Endothelial cell of umbilical vein (primary cell): ENCODE measurements at places on chromosomes 2 and 18. TPM values are rescaled to one million over a fixed set of nuclear protein-coding genes. Genes with fewer than 3 reads are reported as not detected.
A peak's percentile ranks its signal among the peaks of the same experiment; 100 is the strongest.

Gene ASXL3
- 0.27 and 1.7 TPM in 2 replicates for total RNA-seq

Gene TOGARAM2
- not detected in 2 replicates for total RNA-seq

Gene CAPN14
- total RNA-seq = 0.15 and 0.23 TPM in 2 replicates

Gene KCNF1
- 0.28 and 0.42 TPM in 2 replicates for total RNA-seq

Gene CFAP53
- 0.16 and 0.18 TPM in 2 replicates for total RNA-seq

Gene KLHL14
- not detected in 2 replicates for total RNA-seq

Gene ST8SIA5
- total RNA-seq = 0.32 and 0.62 TPM in 2 replicates

Gene MAP3K19
- not detected in 2 replicates for total RNA-seq

Gene PER2
- total RNA-seq = 3.3 and 3.8 TPM in 2 replicates

- no peak for DNase-seq
Measured at GRCh38 chr18:26071020-26071419, 19.4 kb downstream of the SS18 start.

GRCh38 chr2:54000524-54000923 lies 29.7 kb upstream of the PSME4 start:
- DNase-seq = peak; percentile 39

- DNase-seq = peak; percentile 64
Measured at GRCh38 chr2:45330637-45331409, 280.2 kb downstream of the SRBD1 start.

DNA sequence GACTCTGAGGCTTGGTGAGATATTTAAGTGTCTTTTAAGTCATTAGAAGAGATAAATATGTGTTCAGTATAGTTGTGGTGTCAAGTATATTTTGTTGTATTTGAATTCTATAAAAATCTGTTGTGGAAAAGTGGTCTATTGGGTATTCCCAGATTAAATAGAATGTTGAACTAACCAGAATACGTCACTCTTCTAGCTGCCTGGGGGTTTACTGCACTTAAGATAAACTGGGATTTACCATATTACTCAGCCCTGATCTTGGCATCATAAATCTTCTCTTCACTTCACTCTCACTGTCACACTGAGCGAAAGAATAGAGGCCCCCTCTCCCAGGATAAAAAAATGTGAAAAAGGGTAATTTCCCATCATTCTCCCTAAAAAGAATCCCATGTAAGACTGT lies 129.8 kb downstream of the BCL2 start:
- no peak for DNase-seq

- no peak for DNase-seq
Measured at GRCh38 chr18:44624052-44624451, 56.6 kb upstream of the SETBP1 start.

GRCh38 chr18:79635427-79635726 lies 44.2 kb upstream of the CTDP1 start:
- DNase-seq = no peak

GRCh38 chr2:44169155-44169898 lies 652 bp downstream of the PPM1B start:
- peak; percentile 68 for DNase-seq

DNA sequence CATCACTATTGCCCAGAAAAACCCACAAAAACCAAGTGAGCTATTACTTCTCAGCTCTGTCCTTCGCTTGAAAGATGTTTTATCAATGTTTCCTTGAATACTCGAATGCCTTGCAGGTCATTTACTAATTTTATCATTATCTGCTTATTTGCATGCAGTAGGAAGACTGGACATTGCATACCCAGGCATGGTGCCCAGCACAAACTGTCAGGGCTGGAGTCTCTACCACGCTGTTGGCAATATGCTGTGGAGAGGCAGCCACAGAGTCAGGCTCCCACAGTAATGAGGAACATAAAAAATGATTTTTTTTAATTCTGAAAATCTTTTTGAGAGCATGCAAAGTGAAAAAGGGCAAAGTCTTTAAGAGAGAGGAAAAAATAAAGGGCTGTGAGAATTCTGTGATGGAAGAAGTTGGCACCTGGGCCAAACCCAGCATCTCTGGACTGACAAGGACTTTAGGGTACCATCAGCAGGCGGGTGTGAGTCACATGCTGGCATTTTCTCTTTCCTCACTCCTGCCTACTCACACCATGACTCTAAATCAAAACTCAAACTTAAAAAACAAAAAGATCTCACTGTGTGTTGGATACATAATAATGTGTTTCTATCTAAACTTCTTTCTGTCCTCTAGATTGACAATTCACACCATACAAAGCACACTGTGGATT lies 709.8 kb upstream of the FANCL start:
- DNase-seq = no peak

GRCh38 chr2:62424899-62425298 lies 81.1 kb downstream of the TMEM17 start:
- no peak for DNase-seq

DNA sequence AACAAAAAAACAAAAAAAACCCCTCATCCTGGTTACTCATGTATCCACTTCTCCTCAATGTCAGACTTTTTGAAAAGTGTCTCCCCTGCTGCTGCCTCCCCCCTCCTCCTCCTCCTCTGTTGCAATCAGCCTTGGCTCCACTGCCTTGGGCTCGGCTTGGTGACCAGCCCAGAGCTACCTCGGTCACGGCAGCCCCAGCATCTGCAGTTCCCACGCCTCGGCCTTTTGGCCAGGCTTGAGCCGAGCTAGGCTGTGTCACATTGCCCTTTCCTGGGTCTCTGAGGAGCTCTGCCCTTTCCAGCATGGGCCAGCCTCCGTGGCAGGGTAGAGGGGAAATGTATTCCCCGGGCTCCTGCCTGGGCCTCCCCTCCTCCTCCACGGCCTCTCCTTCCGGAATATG lies 22.7 kb upstream of the INHBB start:
- DNase-seq = no peak

DNA sequence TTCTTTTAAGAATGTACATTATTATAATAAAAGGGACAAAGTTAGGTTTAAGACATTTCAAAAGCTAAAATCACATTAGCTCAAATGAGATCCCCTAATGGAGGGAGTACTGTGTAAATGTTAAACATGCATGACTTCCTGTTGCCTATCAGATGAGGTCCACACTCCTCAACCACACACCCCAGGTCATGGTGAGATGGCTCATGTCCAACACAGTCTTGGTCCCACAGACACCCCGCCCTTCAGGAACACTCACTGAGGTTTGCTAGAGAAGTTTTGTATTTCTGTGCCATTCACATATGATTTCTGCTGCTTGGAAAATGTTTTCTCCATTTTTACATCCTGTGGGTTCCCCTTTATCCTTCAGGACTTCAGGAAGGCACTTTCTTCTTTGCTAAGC lies 491.0 kb downstream of the SOX11 start:
- DNase-seq = no peak

- DNase-seq = peak; percentile 17
Measured at GRCh38 chr2:9336241-9336575, 87.1 kb downstream of the ITGB1BP1 start.

GRCh38 chr2:11678306-11678960 lies 8.4 kb upstream of the NTSR2 start:
- DNase-seq = no peak

- no peak for DNase-seq
Measured at GRCh38 chr2:55111230-55111569, 60.9 kb upstream of the RTN4 start.

DNA sequence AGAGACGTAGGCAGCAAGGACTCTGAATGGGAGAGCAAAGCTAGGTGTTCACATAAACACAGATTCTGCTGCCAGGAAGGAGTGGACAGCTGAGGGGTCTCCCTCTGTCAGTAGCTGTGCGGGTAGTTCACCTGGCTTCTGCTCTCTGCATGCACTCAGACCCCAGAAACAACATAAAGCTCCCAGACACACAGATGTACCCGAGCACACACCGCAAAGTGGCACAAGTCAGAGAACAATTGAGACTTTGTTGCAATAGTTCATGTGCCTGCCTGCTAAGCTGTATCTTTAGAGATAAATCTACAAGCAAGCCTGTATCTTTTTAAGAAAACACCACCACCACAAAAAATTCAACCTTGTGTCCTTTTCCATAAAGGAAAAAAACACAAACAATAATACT lies 420.0 kb upstream of the ST6GAL2 start:
- no peak for DNase-seq

DNA sequence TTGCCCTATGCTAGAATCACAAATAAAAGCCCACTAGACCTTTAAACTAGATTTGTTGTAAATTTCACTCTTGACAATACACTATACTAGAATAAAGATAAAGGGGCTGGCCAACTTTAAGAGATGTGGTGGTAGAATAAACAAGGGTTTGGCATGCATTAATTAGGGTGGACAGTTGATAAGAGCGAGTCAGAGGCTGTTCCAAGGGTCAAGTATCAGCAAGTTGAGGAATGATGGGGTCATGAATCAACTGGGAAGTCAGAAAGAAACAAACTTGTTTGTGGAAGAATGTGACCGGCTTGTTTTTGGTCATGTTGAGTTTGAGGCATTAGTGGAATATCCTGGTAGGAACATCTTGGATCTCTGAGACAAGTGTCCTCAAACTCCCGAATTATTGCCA lies 398.3 kb upstream of the TNP1 start:
- DNase-seq = no peak

DNA sequence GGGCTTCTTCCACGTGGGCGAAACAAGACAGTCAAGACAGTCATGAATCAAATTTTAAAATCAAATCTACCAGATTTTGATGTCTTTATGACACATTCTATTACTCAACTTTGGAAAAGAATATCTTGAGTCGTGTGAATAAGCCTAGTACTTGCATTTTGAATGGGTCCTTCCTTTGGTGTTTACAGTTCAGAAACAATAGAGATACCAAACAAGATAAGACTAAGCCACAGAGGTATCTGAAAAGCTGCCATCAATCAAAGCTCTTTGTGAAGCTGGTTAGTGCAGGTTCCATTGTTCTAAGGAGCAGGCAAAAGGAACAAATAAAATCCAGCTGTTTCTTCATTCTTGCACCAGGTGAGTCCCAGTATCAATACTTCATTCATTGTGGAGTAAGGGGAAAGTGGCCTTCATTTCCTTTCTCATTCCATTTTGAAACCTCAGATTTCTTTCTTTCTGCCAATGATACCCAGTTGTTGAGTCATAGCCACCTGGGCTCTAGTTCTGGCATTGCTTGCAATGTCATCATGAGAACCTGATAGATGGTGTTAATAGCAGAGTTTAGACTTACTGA lies 151.7 kb upstream of the L3MBTL4 start:
- DNase-seq = no peak
